ENCODE measurements at places on chromosomes 12 and 14. TPM values are rescaled to one million over a fixed set of nuclear protein-coding genes. Genes with fewer than 3 reads are reported as not detected.

Gene DEPDC4
- 1.8 TPM for total RNA-seq

Gene CCDC177
- total RNA-seq: not detected

Gene HOXC13
- not detected for total RNA-seq

Gene MYBPC1
- not detected for total RNA-seq

Gene AKAP5
- 0.50 TPM for total RNA-seq

Gene DAZAP2
- 232 TPM for total RNA-seq

Gene SIRT4
- 1.5 TPM for total RNA-seq

Gene RAB3IP
- 21.0 TPM for total RNA-seq

Gene SMIM41
- 0.15 TPM for total RNA-seq

Gene RABGGTA
- 42.3 TPM for total RNA-seq

Gene PLA2G1B
- total RNA-seq: not detected

Gene CD69
- total RNA-seq: 147 TPM

Gene RNASE8
- not detected for total RNA-seq

Gene PRH2
- total RNA-seq: not detected

Gene ATL1
- total RNA-seq: 1.2 TPM

Gene NAA25
- total RNA-seq: 25.7 TPM

Gene LBHD2
- total RNA-seq: not detected

Gene PTPN21
- 0.22 TPM for total RNA-seq

Gene BHLHE41
- total RNA-seq: not detected

Gene EMC9
- 34.8 TPM for total RNA-seq

Gene TTC6
- total RNA-seq: not detected

Gene RNASE1
- not detected for total RNA-seq

Gene PDE3A
- not detected for total RNA-seq

Gene CCDC196
- total RNA-seq: not detected

Gene SYNDIG1L
- not detected for total RNA-seq

Gene ACSM4
- total RNA-seq: not detected

Gene SDS
- not detected for total RNA-seq

Gene BCL11B
- total RNA-seq: 106 TPM

Gene GPR137C
- total RNA-seq: 0.45 TPM

Gene MRPL42
- 55.2 TPM for total RNA-seq

Gene RNF31
- total RNA-seq: 108 TPM

Gene ARHGEF40
- total RNA-seq: not detected

Gene HPD
- not detected for total RNA-seq

Gene IFT43
- 4.9 TPM for total RNA-seq

Gene SIX6
- total RNA-seq: not detected

Gene KRT78
- not detected for total RNA-seq

Gene MYO1H
- not detected for total RNA-seq

Gene RTN1
- not detected for total RNA-seq

Gene FAM181A
- not detected for total RNA-seq

Gene CISTR
- not detected for total RNA-seq

Gene LTA4H
- total RNA-seq: 69.1 TPM

Gene DDX54
- 71.1 TPM for total RNA-seq

Gene HCAR2
- not detected for total RNA-seq

Gene NRIP2
- total RNA-seq: not detected

Gene AICDA
- total RNA-seq: 0.43 TPM

Gene KCNJ8
- total RNA-seq: not detected

Gene SYCP3
- 0.43 TPM for total RNA-seq

Gene MRPL52
- total RNA-seq: 92.2 TPM

Gene FUT8
- 72.2 TPM for total RNA-seq

Gene ERC1
- 40.9 TPM for total RNA-seq

Gene OSGEP
- total RNA-seq: 48.0 TPM

Gene ACSS3
- total RNA-seq: not detected

Gene COQ5
- 27.6 TPM for total RNA-seq

Measured in activated naive CD4-positive, alpha-beta T cell treated with anti-CD3 and anti-CD28 coated beads, Interleukin-2, amount 10 ng/mL, durations not matched to agents 5 hours and 36 hours (primary cell).